GM03348 (cell line): ENCODE measurements at places on chromosomes 16 and 17.

- DNase-seq: no peak
Observed at GRCh38 chr17:76312735-76313134, 4.7 kb upstream of the QRICH2 start.

GRCh38 chr16:30068750-30069610, 3.4 kb downstream of the ALDOA start:
- DNase-seq: no peak

- no peak for DNase-seq
Observed at GRCh38 chr17:11996722-11997146, 541 bp downstream of the ZNF18 start.

GRCh38 chr16:8894736-8895334, 12.7 kb downstream of the LITAFD start:
- no peak for DNase-seq

DNA sequence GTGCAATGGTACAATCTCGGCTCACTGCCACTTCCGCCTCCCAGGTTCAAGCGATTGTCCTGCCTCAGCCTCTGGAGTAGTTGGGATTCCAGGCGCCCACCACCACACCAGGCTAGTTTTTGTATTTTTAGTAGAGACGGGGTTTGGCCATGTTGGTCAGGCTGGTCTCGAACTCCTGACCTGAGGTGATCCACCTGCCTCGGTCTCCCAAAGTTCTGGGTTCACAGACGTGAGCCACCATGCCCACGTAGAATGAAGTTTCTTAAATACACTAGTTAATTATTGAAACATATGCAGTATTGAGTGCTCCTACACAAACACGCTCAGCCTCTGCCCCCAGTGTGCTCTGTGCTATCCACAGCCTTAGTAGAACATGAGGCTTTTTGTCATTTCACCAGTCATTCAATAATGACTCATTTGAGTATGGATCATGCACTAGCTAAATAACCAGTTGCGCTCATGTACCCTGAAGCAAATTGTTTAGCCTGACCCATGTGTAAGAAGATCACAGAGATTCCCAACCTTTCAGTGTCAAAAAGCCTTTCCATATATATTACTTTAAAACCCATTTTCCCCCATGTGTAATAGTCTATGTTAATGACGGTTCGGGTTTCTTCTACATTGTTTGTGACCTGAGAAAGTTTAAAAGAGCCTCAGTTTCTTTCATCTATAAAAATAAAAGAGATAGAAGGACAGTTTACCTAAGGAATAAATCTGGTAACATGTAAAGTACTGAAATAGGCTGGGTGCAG, 49.7 kb downstream of the TUBD1 start:
- DNase-seq: no peak

GRCh38 chr17:7843257-7843535, 9.2 kb downstream of the KDM6B start:
- no peak for DNase-seq

- peak; percentile 79 for DNase-seq
Observed at GRCh38 chr16:89410794-89411309, 79.5 kb downstream of the ANKRD11 start.

- peak; percentile 89 for DNase-seq
Observed at GRCh38 chr16:84730406-84731106, 30.8 kb downstream of the USP10 start.

GRCh38 chr17:28293994-28294393, 25.0 kb upstream of the TMEM97 start:
- no peak for DNase-seq

GRCh38 chr16:11725457-11725856, 17.2 kb downstream of the TXNDC11 start:
- DNase-seq: no peak

DNA sequence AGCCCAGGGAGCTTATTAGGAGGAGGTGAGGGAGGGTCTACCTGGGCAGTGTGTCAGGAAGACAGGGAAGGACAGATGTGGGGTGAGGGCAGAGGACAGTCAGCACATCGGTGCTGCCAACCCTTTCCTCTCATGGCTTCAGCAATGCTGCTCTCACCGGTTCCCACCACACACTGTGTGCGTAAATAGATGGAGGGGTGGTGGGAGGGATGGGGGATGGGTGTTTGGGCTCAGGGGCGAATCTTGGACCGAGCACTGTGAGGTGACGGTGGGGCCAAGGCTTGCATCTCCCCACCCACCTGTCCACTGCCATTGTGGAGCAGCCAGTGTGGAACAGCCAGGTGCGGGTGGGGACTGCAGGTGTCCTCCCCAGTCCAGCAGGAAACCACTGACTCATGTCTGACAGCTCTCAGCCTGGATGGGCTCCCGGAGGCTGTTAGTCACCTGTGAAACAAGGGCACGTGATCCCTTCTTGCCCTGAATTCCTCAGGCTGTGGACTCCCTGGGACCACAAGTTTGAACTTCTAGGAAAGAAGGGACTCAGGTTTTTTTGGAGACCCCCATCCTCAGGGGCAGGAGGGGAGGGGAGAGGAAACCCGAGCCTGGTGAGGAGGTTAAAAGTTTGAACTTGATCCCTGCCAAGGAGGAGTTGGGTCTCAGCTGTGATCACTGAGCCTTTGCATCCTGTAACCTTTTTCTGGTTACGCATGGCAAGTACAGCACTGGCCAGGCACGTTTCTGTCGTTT, 42.7 kb upstream of the SMPD3 start:
- peak; percentile 51 for DNase-seq

DNA sequence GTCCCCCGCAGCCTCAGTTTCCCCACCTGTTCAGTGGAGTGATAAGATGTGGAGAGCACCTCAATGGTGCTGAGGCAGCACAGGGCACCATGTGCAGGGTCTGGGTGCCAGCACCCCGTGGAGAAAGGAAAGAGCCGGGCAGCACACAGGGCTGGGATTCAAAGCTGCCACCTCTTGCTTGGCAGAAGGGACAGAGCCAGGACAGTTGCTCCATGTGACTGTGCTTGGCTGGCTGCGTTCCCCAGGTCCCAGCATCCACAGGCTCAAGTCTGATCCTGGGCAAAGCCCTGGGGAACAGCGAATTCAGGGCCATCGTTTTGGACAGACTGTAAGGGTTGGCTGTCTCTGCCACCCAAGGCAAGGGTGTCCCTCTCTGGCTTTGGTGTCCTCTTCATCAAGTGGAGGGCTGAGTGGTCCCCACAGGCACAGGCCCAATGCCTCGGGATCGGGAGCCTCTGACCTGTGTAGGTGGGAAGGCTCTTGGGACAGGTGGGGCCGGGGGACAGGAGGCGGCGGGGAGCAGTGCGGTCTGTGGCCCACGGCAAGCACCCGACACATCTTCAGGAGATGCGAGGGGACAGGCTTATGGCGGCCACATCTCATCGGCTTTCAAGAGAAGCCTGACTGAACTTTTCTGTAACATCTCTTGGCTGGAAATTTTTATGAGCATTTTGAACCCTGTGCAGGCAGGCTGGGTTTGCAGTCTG, 8.5 kb downstream of the ZNF469 start:
- DNase-seq: no peak

GRCh38 chr16:53183442-53183841, 128.7 kb downstream of the CHD9 start:
- DNase-seq: no peak

DNA sequence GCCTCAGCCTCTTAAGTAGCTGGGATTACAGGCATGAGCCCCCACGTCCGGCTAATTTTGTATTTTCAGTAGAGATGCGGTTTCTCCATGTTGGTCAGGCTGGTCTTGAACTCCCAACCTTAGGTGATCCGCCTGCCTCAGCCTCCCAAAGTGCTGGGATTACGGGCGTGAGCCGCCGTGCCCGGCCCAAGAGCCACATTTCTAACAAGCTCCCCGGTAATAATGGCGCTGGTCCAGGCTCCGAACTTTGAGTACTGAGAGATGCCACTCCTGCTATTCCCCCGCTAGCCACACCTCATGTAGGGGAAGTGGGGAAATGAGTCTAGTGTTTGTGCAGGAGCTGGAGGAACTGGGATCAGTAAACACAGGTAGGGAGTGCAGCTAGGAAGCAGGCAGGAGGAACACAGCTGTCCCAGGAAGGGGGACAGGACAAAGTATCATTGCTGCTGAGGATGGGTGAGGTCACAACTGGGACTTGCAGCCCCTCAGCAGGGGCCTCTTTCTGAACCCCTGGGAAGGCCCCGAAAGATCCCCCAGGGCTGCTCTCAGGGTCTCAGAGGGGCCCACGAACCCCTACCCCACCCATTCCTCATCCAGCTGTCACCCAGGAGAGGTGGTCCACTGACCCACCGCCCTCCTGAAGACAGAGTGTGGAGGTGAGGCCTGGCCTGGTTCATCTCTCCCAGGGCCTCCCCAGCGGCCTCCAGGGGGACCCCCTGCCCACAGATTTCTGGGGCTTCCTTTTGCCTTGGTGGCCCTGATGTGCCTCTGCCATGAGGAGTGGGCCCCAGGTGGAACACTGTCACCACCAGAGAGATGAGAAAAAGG, 3.7 kb upstream of the KREMEN2 start:
- no peak for DNase-seq

DNA sequence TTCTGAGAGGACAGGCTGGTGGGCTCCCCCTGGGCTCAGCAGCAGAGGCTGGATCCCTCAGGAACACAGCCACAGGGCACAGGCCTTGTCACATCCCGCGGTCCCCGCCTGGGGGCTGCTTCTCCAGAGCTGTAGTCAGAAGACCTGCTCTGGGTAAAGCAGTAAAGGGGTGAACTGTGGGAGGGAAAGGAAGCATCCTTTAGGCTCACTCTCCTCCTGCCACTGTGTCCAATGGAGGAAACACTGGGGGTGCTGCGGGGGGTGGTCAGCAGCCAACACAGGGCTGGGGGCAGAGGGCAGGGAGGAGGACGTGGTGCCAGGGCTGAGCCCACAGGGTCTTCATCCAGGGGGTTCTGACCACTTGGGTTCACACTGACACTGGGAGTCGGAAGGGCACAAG, 5.0 kb upstream of the SLC38A8 start:
- no peak for DNase-seq

GRCh38 chr17:38761612-38762011, 9.1 kb downstream of the PSMB3 start:
- DNase-seq: no peak

DNA sequence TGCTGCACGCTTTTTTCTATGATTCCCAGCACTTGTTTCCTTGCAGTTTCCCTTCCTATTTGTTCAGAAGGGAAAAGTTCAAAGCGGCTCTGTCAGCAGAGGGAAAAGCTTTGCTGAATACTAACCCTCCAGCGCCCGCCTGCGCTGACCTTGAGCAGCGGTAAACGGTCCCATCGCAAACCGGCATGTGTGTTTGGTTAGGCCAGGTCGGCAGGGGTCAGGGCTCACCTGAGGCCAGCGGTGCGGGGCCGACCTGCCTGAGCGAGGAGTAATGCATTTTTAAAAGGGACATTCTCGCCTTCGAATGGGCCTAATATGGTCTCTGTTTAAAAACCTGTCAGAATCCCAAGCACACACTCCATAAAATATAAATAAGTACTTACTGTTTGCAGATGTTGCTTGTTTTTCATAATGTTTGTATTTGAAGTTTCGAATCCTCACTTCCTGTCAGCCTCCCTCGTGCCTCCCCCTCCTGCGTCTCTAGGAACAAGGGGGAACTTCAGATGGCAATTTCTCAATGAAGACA, 110.1 kb downstream of the IRX3 start:
- no peak for DNase-seq

- no peak for DNase-seq
Observed at GRCh38 chr17:78396441-78397337, 18.2 kb downstream of the PGS1 start.

GRCh38 chr17:48622857-48623256, 3.3 kb downstream of the HOXB9 start:
- DNase-seq: no peak

DNA sequence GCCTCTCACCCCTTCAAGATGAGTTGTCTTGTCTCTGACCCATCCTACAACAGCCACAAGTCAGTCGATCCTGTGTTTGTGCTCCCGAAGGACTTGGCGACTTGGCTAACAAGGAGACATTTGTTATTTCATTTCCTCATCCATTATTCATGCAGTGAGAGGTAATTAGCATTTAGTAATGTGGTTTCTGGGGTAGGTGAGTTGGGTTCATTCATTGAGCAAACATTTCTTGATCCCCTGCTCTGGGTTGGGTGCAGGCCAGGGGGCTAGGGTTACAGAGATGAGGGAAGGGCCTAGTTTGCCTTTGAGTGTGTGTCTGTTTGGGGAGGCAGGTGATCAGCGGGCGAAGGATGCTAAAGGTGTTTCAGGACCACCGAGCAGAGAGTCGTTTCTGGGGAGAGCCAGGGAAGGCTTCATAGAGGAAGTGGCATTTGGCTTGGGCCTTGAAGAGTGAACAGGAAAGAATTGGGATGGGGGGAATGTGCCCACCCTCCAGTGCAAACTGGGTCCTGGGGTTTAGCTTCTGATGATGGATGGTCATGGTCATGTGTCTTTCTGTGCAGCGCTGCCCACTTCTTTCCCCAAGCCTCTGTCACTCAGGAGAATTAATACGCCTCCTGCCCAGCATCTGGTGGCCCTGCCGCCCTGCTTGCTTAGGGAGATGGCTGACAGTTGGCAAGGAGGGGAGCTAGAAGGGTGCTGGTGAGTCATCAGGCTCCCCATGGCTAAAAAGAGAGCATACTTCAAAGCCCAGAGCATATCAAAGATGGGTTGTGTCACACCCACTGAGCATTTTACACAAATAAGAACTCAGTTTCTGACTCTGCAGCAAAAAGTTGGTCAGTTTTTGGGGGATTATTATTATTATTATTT, 38.5 kb downstream of the MSI2 start:
- no peak for DNase-seq

DNA sequence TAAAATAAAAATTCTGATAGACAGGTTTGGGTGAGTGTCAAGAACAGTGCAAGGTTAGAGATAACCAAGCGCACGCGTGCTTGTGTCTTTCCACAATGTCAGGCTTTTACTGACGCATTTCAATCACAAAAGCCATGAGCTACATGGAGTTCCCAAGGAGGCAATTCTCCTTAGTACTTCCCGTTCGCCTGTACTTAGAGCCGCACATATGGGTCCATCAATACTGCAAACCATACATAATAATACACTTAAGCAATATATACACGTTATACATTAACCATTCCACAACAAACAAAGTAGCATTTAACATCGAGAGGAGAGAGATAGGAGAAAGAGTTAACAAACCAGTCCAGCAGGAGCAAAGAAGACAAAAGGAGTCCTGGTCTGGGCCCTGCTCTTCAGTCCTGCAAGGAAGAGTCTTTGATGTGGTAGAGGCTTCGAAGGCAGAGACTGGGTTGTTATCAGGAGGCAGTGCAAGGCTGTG, 11.9 kb upstream of the GPRC5C start:
- DNase-seq: no peak

GRCh38 chr16:20336955-20337354, 9.6 kb upstream of the GP2 start:
- DNase-seq: no peak

GRCh38 chr17:79865351-79866210, 26.3 kb upstream of the CBX4 start:
- no peak for DNase-seq
